ENCODE measurements at places on chromosomes 2 and 18.

DNA sequence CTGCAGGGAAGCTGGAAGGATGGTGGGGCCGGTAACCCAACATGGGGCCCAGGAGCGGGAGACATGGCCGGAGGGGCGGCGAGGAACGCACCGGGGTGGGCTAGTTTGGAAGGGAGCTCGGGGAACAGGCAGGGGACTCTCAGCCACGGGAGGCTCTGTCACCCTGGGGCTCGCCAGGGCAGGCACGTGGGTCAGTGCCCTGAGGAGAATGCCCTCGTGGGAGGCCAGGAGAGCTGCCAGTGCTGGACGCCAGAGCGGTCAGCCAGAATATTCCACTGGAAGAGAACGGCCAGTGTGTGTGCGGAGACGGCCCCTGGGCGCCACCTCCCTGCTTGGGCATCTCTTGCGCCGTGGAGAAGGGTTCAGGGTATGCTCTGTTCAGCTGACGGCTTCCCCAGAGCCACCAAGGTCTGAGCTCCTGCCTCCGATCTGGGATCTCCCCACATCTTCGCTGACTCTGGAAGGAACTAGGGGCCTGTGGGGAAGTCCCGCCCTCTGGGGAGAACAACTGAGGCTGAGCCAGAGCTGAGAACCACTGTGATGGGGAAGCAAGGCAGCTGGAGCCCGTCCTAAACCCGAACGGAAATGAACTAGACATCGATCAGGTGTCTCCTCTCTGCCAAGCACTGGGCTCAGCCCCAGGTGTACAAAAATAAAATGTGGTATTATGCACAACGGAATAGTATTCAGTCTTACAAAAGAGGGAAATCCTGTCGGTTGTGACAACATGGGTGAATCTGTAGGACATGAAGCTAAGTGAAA lies 49.3 kb downstream of the TNP1 start:
- DNase-seq, result no peak

DNA sequence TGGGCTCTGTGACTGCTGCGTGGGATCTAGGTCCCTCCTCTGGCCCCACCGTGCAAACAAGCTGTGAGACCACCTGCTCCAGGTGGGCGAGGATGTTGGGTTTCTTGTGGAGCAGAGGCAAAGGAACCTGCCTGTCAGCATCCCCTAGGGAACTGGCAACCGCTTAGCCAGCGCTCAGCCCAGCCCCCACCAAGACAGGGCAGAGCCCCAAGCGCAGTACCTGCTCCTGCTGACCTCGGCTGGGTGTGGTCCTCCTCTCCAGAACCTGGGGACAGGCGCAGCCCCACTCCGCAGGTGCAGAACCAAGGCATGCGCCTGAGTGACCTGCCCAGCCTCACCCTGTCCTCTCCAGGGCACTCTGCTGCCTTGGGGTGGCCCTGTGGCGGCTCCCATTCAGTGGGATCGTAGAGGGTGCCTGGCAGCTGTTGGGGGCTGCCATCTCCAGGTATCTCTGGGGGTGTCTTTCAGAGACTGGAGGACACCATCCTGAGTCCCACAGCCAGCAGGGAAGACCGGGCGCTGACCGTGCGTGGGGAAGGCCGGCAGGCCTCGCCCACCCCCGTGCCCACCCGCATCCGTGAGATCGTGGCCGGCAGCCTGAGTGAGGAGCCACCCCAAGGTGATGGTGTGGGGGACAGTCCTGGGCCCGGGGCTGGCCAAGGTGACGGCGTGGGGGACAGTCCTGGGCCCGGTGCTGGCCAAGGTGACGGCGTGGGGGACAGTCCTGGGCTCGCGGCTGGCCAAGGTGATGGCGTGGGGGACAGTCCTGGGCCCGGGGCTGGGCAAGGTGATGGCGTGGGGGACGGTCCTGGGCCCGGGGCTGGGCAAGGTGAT lies 12.3 kb downstream of the CROCC2 start:
- no peak for DNase-seq

DNA sequence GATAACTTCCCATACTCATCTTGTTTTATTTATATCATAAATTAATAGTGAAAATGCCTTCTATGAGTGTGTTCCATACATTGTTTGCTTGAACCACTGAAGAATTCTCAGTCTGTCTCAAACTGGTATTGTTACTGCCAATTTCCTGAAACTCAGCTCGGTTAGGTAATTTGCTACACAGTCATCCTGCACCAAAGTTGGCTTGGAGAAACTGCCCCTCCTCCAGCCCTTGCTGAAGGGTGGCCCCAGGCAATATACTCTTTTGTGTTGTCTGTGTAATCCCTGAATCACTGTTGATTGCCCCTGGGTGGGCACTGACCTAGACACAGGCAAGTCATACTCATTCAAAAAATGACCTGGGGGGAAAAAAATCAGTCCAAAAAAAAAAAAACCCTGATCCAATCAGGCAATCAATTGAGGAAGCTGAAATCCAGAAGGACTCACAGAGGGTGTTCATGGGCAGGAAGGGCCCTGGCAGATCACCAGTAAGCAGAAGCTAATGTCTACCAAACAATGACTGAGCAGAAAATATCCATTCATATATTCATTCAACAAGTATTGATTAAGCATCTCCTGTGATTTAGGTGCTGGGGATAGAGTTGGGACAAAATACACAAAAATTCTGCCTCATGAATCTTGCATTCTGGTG lies 3.8 kb upstream of the SESTD1 start:
- no peak for DNase-seq

DNA sequence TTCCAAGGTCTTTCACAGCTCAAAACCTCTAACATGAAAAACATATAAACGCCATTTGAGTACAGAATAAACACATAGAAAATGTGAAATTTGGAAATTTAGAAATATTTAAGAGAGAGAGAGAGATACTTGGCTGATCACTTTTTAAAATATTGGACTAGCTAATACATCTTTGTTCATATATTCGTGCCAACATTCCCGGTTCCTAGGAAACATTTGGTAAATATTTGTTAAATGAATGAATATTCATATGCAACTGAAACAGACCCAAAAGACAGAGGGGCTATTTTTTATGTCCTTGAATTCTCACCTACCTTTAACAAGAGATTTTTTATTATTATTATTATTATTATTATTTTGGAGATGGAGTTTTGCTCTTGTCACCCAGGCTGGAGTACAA lies 8.3 kb upstream of the COLEC12 start:
- no peak for DNase-seq
